ENCODE measurements at places on chromosomes 7 and 10.

DNA sequence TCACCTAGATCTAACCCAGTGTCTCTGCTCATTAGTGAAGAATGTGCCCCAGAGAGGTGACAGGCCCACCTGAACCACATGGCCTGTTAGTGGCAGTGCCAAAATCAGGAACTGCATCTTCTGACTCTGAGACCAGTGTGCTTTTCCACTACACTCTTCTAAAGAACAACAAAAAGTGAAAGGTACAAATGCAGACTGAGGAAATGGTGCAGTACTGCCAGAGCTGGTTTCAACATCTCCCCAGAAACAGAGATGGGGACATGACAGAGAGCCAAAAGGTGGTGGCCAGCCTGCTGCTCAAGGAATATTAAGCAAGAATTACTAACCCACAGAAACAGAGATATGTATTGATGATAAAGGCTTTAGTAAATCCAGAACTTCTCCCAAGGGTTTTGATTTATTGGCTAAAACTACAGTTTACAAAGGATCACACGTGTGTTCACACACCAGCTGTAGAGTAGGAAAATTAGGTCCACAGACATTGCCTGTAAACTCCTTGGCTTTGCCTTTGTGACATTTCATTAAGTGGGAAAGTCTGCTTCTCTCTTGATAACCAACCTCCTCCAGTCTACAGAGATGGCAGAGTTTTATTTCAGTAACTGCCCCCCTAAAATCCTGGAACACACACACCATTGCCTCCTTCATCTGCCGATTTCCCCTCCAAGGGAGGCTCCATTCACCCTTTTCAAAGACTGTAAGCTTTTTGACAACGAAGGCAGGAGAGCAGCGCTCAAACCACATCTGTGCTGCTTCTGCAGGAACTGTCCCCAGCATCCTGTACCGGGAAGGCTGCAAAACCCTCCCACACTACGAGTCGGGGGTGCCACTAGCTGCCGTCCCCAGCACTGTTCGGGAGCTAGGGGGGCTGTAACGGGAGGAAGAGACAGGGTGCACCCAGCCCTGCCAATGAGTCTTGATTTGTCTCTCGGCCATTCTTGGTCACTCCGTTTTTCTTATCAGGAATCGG is 29.8 kb downstream of the GSDME start:
- no peak for DNase-seq

GRCh38 chr7:128057909-128058308 is 26.7 kb upstream of the LRRC4 start:
- DNase-seq: no peak

DNA sequence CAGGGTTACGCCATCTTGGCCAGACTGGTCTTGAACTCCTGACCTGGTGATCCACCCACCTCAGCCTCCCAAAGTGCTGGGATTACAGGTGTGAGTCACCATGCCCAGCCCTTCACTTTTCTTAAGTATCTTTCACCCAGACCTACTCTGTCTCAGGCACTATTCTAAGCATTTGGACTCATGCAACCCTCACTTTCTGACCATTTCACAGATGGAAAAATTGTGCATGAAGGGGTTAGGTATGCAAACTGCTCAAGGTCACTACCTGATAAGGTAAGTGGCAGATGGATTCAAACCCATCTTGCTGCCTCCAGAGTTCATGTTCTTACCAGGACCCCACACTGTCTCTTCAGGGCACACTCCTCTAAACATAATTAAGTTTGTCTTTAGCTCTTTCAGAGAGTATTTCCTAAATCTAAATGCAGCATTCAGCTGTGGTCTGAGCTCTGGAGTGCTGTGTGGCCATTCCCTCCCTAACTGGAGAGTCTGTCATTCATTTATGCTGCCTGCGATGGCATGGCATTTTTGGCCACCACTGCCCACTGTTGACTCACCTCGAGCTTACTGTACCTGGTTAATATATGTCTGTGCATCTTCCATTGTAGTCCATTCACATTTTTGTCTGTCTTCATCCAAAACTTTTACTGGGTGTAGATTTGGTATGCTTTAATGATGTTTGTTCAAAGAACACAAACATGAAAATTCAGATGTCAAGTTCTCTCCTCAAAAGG is 88.4 kb downstream of the CCDC71L start:
- no peak for DNase-seq

- no peak for DNase-seq
These were observed 952.9 kb downstream of the DNAJB9 start for GRCh38 chr7:109522585-109522984.

GRCh38 chr7:148058753-148059152 is 531.8 kb upstream of the C7orf33 start:
- no peak for DNase-seq

DNA sequence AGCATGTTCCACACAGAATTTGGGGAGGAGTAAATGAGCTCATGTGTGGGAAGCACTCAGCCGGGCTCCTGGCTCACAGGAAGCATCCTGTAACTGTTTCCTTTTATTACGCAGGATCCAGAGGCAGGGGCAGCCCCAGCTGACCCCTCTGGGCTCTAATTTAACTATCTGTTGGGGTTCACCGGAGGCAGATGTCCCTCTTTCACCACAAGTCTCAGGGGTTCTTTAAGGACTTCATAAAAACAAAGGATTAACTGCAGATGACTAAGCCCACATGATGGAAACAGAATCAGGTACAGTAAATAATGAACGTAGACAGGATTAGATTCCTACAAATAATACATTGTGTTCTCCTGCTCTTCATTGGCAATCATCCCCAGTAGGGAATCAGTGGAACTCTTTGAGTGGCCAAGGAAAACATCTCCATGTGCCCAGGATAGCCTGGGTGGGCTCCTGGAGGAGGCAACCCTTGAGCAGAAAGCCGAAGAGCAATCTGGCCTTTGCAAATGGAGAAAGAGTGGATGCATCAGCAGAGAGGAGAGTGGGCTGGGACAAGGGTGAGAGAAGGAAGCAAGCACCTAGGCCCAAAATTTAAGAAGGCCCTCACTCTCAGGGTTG is 24.6 kb downstream of the TBXAS1 start:
- no peak for DNase-seq

- DNase-seq: no peak
These were observed 7.4 kb upstream of the LFNG start for GRCh38 chr7:2512179-2512661.

DNA sequence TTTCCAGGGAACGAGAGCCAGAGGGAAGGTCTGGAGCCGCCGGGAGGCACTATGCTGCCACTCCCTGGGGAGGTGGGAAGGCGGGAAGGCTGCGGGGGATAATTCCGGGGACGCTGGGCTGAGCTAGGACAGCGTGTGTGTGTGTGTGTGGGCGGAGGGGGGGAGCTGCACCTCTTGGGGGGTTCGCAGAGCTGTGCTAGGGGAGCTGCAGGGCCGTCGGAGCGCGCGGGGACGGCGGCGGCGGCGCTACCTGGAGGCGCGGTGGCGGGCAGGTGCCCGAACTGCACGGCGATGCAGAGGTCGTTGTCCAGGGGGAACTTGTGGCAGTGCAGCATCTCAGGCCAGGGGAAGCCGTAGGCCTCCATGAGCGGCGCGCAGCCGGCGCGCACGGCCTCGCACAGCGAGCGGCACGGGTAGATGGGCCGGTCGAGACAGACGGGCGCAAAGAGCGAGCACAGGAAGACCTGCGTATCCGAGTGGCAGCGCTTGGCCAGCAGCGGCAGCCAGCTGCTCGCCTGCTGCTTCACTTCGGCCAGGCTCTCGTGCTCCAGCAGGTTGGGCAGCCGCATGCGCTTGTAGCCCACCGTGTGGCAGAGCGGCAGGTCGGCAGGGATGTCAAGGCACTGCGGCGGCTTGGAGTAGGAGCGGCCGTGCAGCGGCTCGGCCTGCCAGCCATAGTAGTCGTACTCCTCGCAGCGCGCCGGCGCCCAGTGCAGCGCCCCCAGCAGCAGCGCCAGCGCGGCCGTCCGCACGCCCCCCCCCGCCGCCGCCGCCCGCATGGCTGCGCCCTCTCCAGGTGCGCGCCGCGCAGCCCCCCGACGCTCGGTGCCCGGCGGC is 526 bp downstream of the SFRP5 start:
- DNase-seq: no peak

DNA sequence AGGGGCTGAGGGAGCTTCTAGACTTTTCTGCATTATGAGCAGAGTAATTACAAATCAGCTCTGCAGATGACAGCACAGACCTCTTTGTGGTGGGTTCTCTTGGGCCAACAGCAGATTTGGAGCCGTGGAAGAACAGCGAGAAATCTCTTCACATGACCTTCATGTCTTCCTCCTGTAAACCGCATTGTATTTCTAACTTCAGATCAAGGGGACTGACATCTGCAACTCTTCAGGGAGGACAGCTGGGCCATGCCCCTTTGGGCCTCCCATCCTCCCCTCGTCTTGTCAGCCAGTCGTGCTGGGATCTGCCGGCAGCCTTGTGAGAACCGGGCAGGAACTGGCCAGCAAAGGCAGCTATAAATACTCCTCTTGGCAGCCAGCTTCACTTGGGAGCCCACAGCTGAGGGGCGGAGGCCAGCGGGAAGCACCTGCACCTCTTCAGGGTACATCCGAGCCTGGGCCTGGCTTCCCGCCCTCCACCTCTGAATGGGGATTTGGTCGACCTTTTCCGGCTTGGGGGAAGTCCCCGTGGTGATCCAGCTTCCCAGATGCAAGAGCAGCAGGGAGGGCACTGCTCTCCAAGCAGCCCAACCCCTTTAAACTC is 54.7 kb downstream of the STEAP1B start:
- DNase-seq: no peak

DNA sequence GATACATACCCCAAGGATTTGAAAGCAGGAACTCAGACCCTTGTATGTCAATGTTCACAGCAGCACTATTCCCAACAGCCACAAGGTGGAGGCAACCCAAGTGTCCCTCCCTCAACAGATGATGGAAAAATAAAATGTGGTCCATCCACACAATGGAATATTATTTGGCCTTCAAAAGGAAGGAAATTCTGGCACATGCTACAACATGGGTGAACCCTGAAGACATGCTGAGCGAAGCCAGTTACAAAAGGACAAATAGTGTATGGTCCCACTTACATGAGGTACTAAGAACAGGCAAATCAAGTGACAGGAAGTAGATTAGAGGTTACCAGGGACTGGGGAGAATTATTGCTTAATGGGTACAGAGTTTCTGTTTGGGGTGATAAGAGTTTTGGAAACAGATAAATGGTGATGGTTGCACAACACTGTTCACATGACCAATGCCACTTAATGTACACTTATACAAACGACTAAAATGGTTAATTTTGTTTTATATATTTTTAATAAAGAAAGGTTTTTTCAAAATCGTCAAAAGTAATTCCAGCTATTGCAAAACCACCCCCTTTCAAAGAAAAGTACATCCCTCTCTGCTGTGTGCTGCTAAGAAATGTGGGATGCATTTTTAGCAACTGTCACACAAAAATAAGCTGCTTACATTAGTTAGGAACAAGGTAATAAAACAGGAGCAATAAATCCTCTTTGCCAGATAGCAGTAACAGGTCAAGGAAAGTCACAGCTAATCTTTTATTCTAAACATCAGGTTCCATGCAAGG is 85.7 kb downstream of the GRB10 start:
- peak; percentile 69 for DNase-seq

GRCh38 chr10:44818041-44818649 is 93.0 kb upstream of the TMEM72 start:
- DNase-seq: no peak

GRCh38 chr7:123864012-123864411 is 19.0 kb downstream of the HYAL4 start:
- no peak for DNase-seq

DNA sequence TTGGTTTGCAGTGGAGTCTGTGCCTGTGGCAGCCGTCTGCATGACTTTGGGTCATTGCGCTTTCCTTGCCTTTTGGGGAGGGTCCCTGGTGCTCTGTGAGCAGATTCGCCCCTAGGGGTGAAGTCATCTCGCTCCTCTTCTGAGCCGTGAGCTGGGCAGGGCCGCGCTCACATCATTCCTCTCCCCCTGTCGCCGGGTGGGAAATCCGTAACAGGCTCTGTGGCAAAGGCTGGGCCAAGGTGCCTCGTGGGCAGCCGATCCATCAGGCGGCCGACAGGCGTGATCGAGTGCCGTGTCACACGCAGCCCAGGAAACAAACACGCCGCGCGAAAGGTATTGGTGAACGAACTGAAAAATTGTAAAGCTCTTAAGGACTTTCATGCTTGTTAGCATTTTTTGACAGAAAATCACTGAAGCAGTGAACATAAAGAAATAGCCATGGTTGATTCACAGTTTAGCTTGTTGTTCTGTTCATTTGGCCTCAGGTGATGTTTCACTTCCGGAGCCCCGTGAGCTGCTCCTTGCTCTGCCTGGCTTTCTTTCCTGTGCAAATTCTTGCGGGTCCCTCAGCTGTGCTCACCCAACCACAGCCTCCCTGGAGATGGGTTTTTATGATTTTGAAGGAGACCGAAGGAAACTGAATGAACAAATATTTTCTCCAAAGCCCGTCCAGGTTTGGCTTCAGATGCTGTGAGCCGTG is 122.1 kb downstream of the NKX6-2 start:
- DNase-seq: no peak

- no peak for DNase-seq
These were observed 142.9 kb downstream of the NOC3L start for GRCh38 chr10:94219829-94220228.

GRCh38 chr7:98116656-98117461 is 10.2 kb downstream of the LMTK2 start:
- no peak for DNase-seq

Measured in hematopoietic multipotent progenitor cell treated with erythropoietin and hydrocortisone succinate and interleukin-3 and kit ligand, for 15 days (in vitro differentiated cells).